ENCODE measurements at places on chromosomes 12 and 14.

GRCh38 chr14:21257394-21257909 lies 11.8 kb downstream of the HNRNPC start:
- DNase-seq = no peak

- DNase-seq = no peak
Measured at GRCh38 chr12:103468837-103469236, 26.9 kb downstream of the C12orf42 start.

DNA sequence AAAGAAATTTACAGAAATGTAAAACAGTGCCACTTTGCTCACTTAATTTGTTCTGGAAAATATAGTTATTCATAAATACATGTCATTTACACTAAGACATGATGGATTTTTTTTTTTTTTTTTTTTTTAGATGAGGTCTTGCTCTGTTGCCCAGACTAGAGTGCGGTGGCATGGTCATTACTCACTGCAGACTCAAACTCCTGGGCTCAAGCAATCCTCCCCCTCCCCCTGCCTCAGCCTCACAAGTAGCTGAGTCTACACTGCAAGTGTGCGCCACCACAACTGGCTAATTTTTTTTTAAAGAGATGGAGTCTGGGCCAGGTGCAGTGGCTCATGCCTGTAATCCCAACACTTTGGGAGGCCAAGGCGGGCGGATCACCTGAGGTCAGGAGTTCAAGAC lies 101.2 kb downstream of the PPP2R5C start:
- DNase-seq = no peak

DNA sequence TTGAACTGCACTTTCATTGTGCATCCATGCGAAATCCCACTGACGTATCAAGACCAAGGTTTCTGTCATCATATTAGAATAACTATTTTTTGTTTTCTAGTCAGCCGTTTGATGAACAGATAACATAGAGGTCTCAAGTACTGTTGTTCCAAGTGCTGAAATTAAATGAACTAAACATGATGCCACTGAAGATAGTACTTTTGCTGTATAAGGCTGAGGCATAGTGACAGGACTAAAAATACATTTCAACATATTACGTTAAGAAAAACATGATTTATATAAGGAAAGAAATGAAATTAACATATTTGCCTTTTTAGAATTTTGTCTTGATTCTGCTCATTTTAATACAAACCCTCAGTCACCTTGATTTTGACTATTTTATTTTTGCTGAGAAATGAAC lies 82.2 kb downstream of the ANO6 start:
- no peak for DNase-seq

DNA sequence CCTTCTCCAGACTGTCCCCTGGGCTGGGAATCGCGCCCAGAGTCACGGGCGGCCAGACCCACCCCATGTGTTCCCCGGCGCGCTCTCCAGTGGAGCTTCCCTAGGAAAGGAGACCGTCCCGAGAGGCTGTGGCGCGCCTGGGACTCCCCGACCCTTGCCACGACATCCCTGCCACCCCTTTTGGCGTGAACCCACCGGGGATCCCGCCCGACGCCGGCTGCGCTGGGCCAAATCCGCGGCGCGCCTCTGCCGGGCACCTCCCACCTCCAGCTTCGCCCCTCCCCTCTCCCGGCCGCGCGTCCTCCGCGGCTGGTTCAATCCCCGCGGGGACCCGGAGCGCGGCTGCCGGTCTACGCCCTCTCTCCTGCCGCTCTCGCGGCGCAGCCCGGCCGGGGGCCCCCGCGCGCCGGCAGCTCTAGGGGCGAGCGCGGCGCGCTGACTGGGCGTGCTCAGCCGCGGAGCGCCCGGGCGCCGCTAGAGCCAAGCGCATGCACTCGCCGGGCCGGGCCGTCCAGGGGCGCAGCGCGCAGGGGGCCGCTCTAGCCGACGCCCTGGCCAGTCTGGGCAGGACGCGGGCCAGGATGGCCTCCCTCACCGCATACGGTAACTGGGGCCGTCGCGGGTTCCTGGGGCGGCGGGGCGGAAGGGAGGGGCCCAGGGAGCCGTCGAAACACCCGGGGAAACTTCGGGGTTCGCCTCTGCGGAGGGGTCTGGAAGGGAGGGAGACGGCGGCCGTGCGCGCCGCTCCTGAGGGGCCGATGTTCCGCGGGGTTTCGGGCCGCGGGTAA lies 77.4 kb upstream of the ANO4 start:
- DNase-seq = no peak

GRCh38 chr12:64098709-64099354 lies 123.3 kb downstream of the KICS2 start:
- DNase-seq = no peak

- no peak for DNase-seq
Measured at GRCh38 chr12:128570191-128571065, 253.3 kb downstream of the SLC15A4 start.

DNA sequence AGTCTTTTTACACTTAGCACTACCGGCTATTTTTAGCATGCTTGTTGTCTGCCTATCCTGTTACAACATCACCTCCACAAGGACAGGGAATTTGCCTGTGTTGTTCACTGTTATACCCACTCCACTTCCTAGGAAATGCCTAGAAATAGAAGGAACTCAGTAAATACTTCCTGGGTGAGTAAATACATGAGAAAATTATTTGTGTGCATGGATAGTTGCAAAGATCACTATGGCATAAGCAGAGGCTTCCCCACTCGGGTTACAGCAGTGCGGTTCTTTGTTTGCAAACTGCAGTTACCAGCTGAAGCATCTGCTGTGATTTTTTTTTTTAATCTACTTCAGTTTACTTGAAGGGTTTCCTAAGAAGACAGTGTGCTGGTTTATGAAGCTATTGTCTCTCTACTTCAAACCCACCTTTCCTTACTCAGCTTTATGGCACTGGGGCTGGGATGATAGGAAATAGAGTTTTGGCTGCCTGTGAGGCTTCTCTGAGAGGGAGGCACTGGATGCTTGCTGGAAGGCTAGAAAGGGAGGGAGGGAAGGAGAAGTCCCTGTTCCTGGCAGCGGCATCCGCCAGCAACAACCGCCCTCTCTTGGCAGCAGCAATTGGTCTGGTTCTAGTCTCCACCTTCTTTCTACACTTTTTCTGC lies 29.0 kb downstream of the PDE6H start:
- DNase-seq = peak; percentile 26

- peak; percentile 45 for DNase-seq
Measured at GRCh38 chr12:124774462-124775167, 89.0 kb downstream of the SCARB1 start.

DNA sequence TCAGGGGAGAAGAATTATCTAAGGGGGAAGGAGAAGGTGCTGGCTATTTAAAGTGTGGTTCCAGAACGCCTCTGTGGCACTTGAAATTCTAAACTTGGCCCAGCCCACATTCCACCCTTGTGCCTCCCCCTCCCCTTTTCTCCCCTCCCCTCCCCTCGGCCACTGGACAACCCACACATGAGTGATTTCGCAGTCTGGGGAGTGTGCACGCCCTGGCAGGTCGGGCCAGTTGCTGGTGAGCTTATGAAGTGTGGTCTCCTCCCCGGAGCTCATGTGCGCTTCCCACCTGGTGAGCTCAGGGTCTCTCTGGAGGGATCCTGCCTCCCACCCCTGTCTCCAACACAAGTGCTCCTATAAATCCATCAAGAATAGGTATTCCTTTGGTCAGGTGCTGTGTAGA lies at the start of gene SLC6A13:
Gene SLC6A13, minus strand, starts transcription at position 20 of the 400 bp plus-strand sequence. CDS start 2,784 bp downstream, outside the sequence.
- no peak for DNase-seq

DNA sequence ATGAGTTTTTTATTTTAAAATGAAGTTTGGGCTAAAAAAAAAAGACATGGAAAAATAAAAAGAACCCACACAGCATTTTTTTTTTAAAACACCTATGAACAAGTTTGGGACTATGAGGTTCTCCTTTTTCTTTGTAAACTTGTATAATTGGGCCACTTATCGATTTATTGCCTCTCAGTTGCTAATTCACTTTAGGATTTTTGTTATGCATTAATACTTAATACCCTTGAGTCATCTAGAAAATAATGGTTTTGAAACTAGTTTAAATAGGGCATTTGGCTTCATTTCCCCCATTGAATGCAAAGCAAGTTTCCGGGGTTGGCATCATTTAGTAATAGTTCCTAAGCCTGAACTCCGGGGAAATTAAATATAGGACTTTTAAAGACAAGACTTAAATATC lies 312.8 kb upstream of the RGS6 start:
- no peak for DNase-seq

DNA sequence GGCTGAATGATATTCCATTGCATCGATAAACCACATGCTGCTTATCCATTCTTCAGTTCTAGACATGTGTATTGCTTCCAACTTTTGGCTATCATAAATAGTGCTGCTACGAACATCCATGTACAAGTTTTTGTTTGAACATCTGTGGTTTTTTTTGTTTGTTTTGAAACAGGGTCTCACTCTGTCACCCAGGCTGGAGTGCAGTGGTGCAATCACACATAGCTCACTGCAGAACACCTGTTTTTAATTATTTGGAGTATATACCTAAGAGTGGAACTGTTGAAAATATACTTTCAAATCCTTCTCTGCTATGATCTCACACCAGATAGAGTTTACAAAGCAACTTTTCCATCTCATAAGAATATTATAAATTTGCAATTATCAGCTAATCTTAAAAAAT lies 124.2 kb downstream of the TTC7B start:
- DNase-seq = no peak

DNA sequence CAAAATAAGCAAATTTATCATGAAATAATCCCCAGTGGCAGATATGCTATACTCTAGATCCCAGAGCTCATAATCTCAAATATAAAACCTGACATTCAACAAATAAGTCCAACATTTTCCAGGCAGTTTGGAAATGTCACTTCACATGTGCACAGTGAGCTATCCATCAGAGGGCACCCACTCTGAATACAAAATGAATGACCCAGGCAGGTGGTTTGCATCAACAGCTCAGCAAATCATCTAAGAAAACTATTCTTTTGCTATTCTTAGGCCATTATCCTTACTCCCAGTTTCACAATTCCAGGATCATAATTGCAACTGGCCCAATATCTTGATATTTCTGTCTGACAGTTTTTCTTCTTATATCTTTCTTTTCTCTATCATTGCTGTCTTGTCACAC lies 38.5 kb downstream of the TRIM9 start:
- no peak for DNase-seq

All from hippocampal formation (tissue), 2 donors.